Cerebellum (tissue), 4 donors: ENCODE measurements at places on chromosomes 7 and 10. TPM values are rescaled to one million over a fixed set of nuclear protein-coding genes. Genes with fewer than 3 reads are reported as not detected.

- DNase-seq, result no peak
Observed at GRCh38 chr10:78264361-78264760, 230.7 kb downstream of the RPS24 start.

The TMEM273 gene
- total RNA-seq, result 2.8 TPM

DNA sequence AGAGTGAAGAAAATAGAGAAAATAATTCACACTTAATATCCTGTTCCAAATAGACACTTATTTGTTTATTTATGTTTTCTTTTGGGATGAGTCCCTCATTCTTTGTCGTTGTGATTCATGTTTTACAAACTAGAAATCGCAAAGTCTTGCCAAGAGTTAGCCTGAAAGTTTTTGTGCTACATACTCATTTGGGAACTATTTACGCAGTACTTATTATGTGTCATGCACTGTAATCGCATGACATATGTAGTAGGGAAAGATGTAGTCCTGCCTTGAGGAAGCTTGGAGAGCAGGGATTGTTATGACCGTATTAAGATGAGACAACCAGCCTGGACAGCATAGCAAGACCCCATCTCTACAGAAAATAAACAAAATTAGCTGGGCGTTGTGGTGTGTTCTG, 189.3 kb downstream of the ABCA13 start:
- DNase-seq, result no peak

The IQUB gene
- total RNA-seq, result 8.2 TPM

The GJD4 gene
- total RNA-seq, result not detected

GRCh38 chr10:120961795-120962755, 110.9 kb downstream of the WDR11 start:
- no peak for DNase-seq

The CLDN4 gene
- total RNA-seq, result 2.7 TPM

- DNase-seq, result no peak
Observed at GRCh38 chr7:158724658-158725505, 20.3 kb upstream of the NCAPG2 start.

GRCh38 chr7:150586785-150587152, 19.6 kb downstream of the GIMAP4 start:
- DNase-seq, result no peak

The RBM20 gene
- 0.91 TPM for total RNA-seq

The TRIM24 gene
- 38.0 TPM for total RNA-seq

GRCh38 chr10:27884185-27884641, 114.7 kb downstream of the ODAD2 start:
- DNase-seq, result no peak

The C10orf90 gene
- not detected for total RNA-seq
